ENCODE measurements at places on chromosomes 2 and 18.

- no peak for DNase-seq
Measured at GRCh38 chr2:215779912-215780311, 233.4 kb downstream of the MREG start.

DNA sequence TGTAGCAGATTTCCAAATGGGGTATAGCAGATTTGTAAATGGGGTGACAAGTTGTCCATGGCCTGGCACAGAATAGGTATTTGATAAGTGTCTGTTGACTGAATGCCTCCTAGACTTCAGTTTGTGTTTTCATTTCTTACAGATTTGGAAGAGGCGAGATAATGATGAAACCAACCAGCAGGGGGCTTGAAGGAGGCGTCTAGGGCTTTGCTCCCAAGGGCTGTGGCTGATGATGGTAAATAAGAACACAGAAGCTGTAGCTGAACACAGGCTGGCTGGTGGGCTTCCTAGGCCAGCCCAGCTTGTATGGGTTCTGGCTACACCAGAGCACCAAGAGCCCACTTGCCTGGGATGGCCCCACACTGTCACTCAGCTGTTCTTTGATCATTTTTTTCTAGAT is 19.4 kb downstream of the SFTPB start:
- no peak for DNase-seq

- DNase-seq, result no peak
Measured at GRCh38 chr2:240581811-240582210, 4.7 kb upstream of the CAPN10 start.

DNA sequence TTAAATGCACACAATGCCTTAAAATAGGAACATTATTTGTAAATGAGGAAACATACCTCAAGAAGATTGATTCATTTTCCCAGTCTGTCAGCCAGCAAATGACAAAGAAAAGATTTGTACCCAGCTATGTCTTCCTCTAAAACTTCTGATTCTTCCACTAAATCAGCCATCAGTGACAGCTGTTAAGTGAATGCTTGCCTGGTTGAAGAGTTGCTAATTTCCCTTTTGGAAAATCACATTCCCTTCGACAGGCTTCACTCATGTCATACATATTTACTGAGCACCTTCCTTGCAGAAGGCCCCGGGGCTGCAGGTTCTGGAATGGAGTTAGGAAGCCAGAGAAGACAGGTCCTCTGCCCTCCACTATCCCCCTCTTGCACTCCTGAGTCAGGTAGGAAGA is 112.0 kb upstream of the SLC66A3 start:
- DNase-seq, result no peak

GRCh38 chr2:240355001-240355891 is 80.2 kb upstream of the GPC1 start:
- no peak for DNase-seq

GRCh38 chr2:27135478-27135955 is 1.1 kb upstream of the PREB start:
- DNase-seq, result no peak

GRCh38 chr2:172674034-172674967 is 61.3 kb upstream of the RAPGEF4 start:
- DNase-seq, result no peak

DNA sequence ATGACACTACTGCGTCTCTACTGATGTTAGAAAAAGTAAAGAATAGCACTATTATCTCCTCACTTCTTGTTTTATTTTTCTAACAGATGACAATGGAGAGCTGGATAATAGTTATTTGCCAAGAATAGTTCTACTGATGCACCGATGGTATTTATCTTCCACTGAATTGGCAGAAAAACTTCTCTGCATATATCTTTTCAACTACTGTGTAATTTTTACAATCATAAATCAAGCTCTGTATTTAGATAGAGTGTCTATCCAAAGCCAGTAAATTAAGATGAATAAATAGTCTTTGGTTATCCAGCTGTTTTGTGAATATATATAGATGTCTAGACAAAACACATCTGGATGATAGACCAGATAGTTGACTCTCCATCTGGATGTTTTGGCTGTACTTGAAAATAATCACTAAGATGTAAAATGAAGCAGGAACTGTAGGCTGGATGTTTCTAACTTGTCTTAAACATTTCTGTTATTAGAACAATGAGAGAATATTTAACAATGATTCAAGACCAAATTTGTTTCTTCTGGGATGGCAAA is 40.1 kb downstream of the RASGRP3 start:
- no peak for DNase-seq

DNA sequence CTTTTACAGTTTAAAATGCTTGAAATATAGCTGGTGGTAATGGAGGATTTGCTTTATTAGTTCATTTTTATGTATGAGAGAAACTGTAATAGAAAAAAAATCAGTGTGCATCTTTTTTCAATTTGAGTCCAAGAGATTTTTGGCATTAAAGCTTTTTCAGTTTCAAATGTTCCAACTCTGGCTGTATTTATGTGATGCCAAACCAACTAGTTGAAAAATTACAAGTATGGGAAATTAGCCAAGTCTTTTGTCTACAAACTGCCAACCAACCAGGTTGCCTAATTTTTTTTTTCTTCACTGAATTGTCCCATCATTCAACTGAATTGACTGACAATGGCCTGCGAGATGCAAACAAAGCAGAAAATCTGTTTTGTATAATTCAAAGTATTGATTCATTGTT is 95.7 kb downstream of the ICOS start:
- DNase-seq, result no peak

- DNase-seq, result no peak
Measured at GRCh38 chr18:5966514-5966913, 71.2 kb upstream of the TMEM200C start.

GRCh38 chr2:37698931-37699481 is 27.6 kb upstream of the CDC42EP3 start:
- DNase-seq, result no peak

GRCh38 chr18:62715436-62715758 is at the start of gene PHLPP1:
PHLPP1 (plus strand) TSS chr18:62715541; CDS start chr18:62715684, 143 bp downstream.
- DNase-seq, result no peak

All from NCI-H2107 (cell line).